AG09309 (cell line): ENCODE measurements at places on chromosomes 2 and 18.

DNA sequence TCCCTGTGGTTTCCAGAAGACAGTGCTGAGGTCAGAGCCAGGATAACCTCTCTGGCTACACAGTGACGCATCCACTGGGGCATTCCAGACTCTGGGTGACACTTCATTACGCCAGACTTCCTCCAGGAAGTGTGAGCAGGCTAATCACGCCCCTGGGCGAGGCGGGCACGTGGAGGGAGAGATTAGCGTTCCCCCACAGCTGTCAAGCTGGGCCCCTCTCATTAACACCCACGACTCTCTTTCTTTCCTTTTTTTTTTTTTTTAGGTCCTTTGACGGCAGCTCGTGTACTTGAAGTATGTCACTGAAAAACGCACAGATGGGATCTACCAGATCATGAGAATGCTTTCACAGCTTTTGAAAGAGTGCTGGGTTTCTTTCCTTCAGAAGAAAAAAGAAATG lies 274.6 kb downstream of the AFF3 start:
- no peak for DNase-seq

GRCh38 chr2:226763320-226763719 lies 36.3 kb downstream of the IRS1 start:
- DNase-seq, result no peak

GRCh38 chr18:63147973-63148372 lies 171.6 kb downstream of the BCL2 start:
- DNase-seq, result no peak

GRCh38 chr2:191748059-191748461 lies 70.1 kb downstream of the NABP1 start:
- DNase-seq, result no peak

DNA sequence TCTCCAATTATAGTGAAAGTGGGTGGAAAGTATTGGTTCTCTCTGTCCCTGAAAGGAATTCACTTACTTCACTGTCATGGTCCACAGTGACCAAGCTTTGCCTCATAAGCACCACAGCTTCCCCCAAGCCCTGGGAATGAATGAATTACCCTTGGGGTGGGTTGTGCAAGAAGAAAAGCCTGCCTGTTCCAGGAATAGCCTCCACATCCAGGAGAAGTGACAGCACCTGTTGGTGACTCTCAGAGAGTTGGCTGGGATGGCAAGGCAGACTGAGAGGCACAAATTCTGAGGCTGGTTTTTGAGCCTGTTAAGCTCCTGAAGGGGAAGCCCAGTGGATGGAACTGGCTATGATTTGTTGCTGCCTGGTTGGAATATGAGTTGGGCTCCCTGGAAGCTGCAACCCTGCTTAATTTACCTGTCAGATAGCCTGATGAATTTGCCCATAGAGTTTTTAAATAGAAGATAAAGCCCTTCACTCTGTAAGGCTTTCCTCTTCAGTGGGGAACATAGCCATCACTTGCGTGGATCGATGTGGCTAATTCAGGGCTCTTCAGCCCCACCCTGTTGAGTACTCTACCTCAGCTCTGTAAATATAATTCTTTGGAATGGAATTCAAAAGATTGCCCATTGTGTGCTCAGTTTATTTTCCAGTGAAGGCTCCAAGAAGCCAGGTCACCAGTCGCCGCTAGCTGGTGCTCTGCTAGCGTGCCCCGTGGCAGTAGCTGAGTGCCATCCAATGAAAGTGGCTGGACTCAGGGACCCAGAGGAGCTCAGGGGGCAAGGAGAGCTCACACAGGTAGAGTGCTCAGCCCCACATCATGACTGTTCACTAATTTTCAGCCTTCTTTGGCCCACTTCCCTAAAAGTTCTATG lies 479.3 kb downstream of the IRS1 start:
- no peak for DNase-seq

DNA sequence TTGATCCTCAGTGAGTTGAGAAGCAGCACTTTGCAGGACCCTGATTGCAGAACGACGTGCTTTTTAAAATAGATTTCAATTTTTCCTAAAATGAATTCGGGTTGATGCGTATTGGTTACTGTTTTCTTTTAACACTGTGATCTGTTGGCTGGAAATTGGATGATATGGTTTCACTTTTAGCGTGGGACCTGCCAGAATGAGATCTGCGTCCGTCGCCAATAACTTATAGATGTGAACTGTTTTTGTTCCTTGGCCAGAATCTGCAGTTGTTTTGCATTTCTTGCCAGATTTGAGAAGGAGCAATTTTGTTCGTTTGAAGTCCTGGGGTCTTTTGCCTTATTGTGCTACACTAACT lies 703 bp downstream of the UGGT1 start:
- DNase-seq, result no peak

- no peak for DNase-seq
Measured at GRCh38 chr2:27735263-27735904, 36.1 kb upstream of the MRPL33 start.

GRCh38 chr2:45342-46130 lies 769 bp downstream of the FAM110C start:
- no peak for DNase-seq

DNA sequence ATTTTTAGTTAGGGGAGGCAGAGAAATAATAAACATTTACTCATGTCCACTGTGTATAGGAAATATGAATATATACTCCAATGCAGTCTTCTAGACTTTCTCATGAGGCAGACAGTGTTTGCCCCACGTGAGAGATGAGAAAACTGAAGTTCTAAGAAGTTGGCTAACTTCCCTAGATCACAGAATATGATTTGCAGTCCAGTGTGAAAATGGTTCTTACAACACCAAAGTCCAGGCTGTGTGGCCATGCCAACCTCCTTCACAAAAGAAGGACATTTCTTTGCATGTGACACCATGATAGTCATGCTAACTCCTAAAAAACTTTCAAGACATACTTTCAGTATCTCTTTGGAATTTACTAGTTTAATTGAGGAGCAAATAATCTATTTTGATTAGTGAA lies 143.7 kb downstream of the IRS1 start:
- no peak for DNase-seq

- DNase-seq, result peak; percentile 86
Measured at GRCh38 chr2:33521791-33522281, 45.4 kb downstream of the RASGRP3 start.

GRCh38 chr2:126771094-126771493 lies 115.1 kb downstream of the GYPC start:
- no peak for DNase-seq

- DNase-seq, result no peak
Measured at GRCh38 chr2:198656869-198657268, 800.9 kb downstream of the SATB2 start.

DNA sequence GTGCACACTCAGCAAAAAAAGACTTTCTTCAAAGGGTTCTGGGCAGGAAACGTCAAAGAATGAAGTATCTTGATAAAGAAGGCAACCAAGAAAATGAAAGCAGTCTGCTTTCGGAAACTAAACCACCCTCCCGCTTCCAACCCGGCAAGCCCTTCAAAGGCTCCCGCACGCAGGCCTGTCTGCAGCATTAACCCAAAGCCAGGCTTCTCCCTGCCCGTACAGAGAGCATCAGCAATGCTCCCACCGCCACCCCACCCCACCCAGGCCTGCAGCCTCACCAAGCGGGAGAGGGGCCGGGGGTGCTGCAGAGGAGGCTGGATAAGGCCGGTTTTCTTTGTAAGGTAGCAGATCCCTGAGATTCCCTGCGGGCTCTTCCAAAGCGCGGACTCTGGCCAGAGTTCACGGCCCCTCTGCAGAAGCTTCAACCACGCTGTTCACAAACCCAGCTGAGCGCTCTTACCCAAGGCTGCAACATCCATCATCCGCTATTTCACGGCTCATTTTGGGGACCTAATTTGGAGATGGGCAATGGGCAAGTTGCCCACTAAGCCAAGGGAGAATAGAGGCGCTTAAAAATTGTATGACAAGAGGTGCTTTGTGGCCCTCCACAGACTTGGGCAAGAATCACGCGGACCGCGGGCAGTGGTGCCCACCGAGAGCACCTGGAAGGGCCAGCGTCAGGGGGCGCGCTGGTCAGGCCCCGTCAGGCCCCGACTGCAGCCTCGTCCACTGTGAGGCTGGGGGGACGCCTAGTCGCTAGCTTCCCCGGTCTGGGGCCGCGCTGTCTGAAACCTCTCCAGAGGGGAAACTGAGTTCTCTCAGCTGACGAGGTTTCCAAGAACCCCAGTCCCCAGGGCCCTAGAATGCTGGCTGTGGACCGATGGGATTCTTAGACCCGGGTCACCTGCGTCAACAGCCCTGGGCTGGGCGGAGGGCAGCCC lies 225.4 kb upstream of the ID2 start:
- DNase-seq, result no peak

DNA sequence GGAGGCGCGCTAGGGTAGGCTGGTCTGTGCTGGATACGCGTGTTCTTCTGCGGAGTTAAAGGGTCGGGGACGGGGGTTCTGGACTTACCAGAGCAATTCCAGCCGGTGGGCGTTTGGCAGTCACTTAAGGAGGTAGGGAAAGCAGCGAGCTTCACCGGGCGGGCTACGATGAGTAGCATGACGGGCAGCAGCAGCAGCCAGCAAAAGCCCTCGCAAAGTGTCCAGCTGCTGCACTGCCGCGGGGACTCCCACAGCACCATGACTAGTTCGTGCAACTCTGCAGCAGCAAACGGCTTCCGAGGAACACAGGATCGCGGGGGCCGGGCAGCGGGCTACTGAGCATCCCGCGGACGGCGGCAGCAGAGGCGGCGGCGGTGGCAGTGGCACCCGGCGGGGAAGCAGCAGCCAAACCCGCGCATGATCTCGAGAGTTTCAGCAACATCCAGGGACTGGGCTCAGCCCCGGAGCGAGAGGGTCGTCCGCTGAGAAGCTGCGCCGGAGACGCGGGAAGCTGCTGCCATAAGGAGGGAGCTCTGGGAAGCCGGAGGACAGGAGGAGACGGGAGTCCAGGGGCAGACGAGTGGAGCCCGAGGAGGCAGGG lies 368 bp downstream of the TMEFF2 start:
- DNase-seq, result no peak

DNA sequence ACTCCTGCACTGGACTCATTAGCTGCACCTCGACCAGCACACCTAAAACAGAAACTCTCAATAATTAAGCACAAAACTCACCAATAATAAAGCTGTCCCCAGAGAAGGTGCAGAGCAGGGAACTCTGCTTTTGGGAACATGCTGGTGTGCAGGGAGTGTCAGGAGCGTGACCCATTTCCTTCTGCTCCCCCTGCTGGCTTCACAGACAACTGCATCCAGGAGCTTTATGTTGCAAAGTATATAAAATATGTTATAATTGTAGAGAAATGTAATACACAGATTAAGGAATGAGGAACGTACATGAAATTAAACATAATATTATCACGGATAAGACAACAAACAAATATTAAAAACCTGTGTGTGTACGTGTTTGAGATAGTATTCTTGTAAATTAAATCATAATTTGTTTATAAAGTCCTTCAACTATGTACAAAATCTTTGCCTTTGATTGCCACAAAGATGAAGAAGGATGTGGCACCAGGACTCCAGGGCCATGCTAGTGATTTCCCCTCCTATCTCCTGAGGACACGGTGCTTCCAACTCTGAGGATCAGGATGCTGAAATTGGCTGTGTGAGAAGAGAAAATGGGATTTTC lies 68.6 kb upstream of the MAL start:
- no peak for DNase-seq

DNA sequence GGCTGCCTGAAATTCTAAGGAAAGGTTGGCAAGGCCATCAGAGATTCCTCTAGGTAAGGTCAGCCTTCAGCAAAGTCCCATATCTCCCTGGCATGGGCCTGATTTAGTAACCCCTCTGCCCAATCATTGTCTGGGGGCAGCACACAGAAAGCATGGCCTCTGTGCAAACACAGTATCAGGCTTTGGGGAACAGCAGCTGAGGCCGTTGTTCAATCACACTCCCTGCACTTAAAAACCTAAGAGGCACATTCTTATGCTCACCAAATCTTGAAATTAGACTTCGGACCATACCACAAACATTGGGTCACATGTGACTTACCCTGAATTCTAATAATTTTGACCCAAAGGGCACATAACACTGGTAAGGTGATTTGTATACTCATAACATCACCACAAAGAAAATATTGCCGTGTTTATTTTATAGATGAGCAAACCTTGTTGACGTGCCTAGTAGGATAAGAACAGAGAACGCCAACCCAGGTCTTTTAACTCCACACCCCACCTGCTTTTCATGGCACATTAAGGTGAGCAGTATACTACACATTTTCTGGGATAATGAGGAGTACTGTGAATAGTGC lies 212.7 kb downstream of the HNMT start:
- DNase-seq, result no peak

GRCh38 chr2:208415897-208416296 lies 9.3 kb downstream of the PTH2R start:
- DNase-seq, result no peak

DNA sequence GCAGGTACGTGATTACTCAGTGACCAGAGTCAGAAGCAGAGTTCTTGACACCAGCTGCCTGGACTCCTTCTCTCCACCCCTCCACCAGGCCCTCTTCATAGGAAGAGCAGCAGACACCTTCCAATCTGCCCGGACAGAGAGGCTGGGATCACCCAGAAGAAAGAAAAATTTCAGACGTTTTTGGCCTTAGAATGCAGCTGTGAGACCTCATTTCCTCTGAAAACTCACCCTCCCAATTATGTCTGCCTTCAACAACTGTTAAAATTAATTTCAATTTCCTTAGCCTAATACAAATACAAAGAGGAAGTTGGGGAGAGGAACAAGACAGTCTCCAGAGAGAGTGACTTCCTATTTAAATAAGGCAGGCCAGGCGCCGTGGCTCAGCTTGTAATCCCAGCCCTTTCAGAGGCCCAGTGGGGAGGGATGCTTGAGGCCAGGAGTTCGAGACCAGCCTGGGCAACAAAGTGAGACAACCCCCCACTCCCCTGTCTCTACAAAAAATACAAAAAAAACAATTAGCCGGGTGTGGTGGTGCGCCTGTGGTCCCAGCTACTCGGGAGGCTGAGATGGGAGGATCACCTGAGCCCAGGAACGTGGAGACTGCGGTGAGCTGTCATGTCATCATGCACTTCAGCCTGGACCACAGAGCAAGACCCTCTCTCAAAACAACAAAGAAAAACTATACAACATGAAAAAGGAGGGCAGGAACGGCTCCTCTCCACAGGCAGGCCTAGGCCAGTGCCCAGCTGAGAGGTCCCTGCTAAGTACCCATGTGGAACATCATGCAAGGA lies 1.6 kb downstream of the SLC66A2 start:
- DNase-seq, result no peak

DNA sequence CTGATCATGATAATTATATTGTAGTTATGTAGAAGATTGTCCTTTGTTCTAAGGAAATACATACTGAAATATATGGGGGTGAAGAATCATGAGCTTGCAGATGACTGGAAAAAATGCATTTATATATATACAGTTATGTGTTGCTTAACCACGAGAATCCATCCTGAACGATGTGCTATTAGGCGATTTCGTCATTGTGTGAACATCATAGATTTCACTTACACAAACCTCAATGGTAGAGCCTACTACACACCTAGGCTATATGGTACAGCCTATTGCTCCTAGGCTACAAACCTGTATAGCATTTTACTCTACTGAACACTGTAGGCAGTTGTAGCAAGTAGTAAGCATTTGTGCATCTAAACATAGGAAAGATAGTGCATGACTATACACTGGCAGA lies 2.6 kb upstream of the ACAA2 start:
- DNase-seq, result no peak

- DNase-seq, result no peak
Measured at GRCh38 chr2:45570671-45571334, 40.3 kb downstream of the SRBD1 start.

- no peak for DNase-seq
Measured at GRCh38 chr2:55047677-55048299, 2.5 kb downstream of the RTN4 start.

GRCh38 chr2:84317135-84317534 lies 141.9 kb downstream of the SUCLG1 start:
- DNase-seq, result no peak
